ENCODE measurements at places on chromosomes 1 and 21. TPM values are rescaled to one million over a fixed set of nuclear protein-coding genes. Genes with fewer than 3 reads are reported as not detected.

ZNF281 gene
- 31.8 TPM for total RNA-seq

GBP7 gene
- total RNA-seq, result not detected

CLCA1 gene
- not detected for total RNA-seq

PYHIN1 gene
- not detected for total RNA-seq

ANGPTL3 gene
- total RNA-seq, result not detected

FAF1 gene
- 45.1 TPM for total RNA-seq

OR2L8 gene
- not detected for total RNA-seq

All from smooth muscle cell of the pulmonary artery (primary cell).